Activated naive CD8-positive, alpha-beta T cell treated with anti-CD3 and anti-CD28 coated beads for 36 hours (primary cell): ENCODE measurements at places on chromosomes 1 and 21.

DNA sequence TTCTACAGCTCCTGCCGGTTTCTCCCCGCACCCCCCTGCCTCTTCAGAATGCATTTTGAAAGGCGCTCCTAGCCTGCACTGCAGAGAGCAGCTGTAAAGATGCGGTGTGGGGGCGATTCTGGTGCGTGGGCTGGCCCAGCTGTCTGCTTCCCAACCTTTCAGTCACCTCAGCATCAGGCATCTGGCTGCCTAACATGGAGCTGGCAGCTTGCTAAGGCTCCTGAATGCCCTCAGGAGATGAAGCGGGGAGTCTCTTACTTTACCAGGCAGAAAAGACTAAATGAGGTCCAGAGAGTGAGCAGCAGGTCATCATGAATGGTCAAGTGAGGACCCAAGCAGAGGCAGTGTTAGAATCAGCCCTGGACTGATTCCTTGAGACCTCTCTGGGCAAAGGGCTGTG is 8.7 kb downstream of the IER5 start:
- no peak for DNase-seq

GRCh38 chr1:87757676-87758075 is 429.0 kb downstream of the LMO4 start:
- DNase-seq, result no peak

GRCh38 chr1:107943694-107944093 is 21.3 kb downstream of the VAV3 start:
- no peak for DNase-seq

- DNase-seq, result no peak
Observed at GRCh38 chr1:174815036-174815435, 184.7 kb upstream of the CACYBP start.

GRCh38 chr1:61618755-61619154 is 106.2 kb downstream of the TM2D1 start:
- DNase-seq, result no peak

DNA sequence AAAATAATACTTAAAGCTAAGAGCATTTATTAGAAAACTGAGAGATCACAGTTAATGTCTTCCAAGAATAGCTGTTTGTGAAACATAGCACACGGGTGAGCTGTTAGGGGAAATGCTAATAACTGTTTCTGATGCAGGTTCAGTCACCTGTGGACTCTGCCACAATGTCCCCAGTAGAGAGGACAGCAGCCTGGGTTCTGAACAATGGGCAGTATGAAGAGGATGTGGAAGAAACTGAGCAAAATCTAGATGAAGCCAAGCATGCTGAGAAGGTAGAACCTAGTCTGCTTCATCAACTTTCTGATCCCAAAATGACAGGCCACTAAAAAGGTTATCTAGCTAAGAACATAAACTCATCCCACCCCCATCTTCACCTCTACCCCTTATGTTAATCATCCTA is 32.6 kb downstream of the CLEC20A start:
- no peak for DNase-seq

GRCh38 chr21:46243960-46244361 is 15.4 kb upstream of the LSS start:
- no peak for DNase-seq

DNA sequence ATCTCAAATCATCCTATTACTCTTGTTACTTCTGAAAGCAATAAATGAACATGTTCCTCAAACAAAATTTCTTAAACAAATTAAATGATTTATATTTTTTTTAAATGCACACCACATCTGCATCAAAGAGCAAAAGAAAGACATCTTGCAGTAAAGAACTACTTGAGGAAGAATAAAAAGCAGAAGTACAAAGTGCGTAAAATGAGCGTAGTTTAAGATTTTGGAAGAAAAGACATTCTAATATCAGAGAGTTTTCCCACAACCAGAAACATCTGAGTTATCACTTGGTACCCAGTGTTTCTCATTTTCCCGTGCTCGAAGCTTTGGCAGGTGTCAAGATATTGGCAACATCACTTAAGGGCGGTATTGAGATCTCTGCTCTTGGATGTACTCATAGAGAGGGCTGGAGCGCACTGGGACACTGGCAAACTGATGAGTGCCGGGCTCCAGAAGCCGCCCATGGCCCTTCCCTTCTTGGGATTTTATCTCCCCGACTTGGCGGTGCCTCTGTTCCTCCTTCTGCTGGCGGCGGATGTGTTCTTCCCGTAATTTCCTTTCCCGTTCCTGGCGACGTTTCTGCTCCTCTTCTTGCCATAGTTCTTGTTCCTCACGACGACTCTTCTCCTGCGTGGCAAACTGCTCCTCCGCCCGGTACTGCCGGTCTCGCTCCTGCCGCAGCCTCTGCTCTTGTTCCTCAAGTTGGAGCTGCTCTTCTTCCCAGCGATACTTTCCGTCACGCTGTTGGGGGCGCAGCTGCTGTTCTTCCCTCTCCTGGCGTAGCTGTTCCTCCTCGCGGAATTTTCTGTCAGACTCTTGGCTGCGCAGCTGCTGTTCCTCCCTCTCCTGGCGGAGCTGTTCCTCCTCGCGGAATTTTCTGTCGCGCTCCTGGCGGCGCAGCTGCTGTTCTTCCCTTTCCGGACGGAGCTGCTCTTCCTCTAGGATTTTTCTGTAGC is 7.9 kb downstream of the TCHH start:
- DNase-seq, result no peak

- DNase-seq, result no peak
Observed at GRCh38 chr1:79375352-79375751, 368.8 kb upstream of the ADGRL4 start.

GRCh38 chr1:15700508-15700907 is 16.4 kb downstream of the PLEKHM2 start:
- DNase-seq, result no peak

DNA sequence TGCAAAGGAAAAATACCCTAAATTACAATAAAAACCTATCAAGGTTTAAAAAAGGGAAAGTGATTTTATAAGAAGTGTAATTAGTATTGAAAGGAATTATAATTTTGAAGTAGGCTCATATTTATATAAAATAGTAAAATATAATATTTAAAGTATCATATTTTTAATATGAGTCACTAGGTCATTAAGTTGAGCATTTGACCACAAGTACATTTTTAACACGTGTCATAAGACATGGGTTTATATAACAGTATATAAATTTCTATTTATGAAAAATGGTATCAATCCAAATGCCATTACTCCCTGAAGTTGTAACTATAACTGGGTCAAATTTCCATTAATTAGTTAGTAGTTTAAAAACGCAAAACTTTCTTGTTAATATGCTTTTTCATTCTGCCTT is 365.9 kb downstream of the COL11A1 start:
- DNase-seq, result no peak

- DNase-seq, result no peak
Observed at GRCh38 chr1:78279051-78279450, 211.7 kb upstream of the PTGFR start.

DNA sequence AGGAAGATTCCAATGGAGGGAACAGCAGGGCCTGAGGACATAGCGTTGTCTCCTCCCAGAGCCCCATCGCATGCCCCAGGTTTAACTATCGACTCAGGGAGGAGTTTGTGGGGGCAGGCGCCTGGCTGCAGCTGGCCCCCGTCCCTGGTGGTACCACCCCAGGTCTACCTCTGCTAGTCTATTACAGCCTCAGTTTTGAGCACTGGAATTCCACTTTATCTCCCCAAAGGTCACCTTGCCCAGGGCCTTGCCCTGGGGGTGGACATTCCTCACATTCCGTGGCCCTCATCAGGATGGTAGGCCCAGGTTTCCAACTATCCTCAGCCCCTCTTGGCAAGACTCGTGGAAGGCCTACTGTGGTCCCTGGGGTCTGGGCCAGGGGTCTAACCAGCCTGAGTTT is 65.4 kb upstream of the SSBP3 start:
- DNase-seq, result no peak

DNA sequence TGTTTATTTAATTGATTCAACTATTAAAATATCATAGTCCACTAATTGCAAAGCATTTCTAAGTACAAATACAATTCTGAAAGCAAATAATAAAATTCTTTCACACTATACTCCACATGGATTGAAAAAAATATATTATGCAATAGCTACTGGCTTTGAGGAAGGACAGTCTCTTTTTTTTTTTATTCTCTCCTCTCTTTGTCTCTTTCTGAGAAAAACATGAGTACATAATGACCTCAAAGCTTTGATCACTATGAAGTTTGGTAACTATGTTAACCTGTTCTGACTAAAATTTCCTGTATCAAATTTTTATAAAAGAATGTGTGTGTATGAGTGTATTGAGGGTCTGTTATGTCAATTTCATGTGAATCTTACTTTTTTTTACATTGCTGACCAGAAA is 96.2 kb downstream of the RGS2 start:
- no peak for DNase-seq

- no peak for DNase-seq
Observed at GRCh38 chr1:245503548-245503947, 348.8 kb downstream of the KIF26B start.

DNA sequence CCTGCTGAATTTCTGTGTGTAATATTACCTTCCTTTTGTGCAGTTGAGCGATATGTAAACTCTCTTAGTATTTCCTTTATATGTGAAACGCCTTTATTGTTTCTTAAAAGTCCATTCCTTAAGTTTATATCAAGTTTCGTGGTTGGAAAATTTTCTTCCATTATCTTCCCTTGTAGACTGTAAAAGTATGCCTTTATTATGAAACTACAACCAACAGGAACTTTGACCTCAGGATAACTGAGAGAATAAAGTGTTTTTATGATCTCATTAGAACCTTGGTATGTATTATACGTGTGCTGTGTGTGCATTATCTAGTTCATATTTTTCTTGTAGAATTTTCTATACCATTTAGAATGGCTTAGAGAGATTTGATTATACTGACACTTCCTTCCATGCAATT is 3.1 kb upstream of the CDC14A start:
- no peak for DNase-seq
